Right forelimb (tissue), 1 donor: ENCODE measurements at places on chromosomes 4 and X.

DNA sequence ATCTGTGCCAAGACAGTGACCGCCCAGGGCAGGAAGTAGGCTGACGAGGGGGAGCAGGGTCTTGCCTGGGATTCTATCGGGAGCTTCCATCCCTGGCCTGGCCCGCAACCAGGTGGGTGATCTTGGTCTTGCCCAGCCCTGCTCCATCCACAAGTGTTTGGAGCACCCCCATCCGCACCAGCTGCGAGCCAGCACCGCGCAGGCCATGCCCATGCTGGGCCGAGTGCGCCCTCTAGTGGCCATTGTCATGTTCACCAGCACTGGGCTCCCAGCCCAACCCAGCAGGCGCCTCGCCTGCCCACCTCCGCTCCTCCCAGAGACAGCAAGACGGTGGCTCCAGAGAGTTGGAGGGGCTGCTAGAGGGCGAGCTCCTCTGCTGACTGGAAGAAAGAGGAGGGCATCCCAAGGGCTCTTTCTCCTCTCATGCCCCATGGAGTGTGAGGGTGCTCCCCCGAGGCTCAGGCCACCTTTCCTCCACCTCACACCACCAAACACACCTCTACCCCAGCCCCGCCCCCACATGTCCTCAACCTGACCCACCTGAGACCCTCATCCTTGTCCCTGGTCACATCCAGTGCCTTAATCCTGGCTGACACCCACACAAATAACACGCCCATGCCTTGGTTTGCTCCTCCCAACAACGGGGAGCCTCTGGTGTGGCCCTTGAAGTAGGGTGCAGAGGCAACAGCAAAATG is 9.8 kb upstream of the ATP2B3 start:
- DNase-seq: peak; percentile 88

DNA sequence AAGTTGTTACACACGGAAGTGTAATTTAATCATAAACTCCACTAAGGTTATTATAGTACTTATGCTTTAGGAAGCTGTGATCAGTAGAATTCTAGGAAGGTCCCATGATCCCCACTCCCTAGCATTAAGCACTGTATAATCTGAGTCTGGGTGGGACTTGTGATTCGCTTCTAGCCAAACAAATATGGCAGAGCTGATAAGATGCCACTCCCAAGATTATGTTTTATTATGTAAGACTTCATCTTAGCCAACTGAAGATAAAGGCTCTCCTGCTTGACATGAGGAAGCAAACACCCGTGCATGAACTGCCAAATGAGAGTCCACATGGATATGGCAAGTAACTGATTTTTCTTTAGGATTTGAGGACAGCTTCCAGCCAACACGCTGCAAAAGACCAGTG is 186.4 kb upstream of the NDST3 start:
- DNase-seq: no peak

- DNase-seq: no peak
Observed at GRCh38 chr4:76688619-76689144, 209.3 kb downstream of the SOWAHB start.

DNA sequence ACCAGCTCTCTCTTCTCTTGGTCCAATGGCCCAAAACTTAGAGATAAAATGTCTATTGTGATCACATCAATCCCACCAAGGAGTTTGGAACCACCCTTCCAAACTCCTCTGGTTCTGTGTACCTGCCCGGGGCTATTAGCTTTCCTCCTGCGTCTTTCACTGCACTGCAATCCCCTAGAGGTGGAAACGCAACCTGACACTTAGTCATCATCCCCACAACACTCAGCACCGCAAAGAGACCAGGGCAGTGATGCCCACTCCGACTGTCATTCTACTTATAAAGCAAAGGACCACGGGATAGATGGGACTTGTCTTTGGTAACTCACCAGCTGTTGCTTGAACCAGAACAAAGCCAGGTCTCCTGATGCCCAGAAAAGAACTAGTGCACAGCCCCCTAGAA is 22.0 kb downstream of the AFAP1 start:
- no peak for DNase-seq

GRCh38 chrX:39450234-39450977 is 647.4 kb downstream of the BCOR start:
- no peak for DNase-seq

DNA sequence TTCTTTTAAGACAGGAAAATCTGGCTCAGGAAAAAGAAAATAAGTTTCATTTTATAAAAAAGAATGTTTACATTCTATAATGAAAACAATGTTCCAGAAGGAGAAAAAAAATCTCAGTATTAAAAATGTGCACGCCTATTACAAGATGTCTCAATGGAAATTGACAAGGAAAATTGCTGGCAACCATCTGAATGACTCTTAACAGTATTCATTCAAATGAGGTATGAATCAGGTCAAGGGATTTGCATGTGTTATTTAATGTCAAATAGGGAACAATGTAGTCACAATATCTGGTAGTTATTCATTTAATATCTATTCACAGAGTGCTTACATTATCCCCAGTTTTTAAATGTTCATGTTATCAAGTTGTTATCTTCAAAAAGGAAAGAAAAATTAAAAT is 208.4 kb upstream of the TRAM1L1 start:
- no peak for DNase-seq

- no peak for DNase-seq
Observed at GRCh38 chrX:120419463-120419862, 49.6 kb downstream of the LAMP2 start.

DNA sequence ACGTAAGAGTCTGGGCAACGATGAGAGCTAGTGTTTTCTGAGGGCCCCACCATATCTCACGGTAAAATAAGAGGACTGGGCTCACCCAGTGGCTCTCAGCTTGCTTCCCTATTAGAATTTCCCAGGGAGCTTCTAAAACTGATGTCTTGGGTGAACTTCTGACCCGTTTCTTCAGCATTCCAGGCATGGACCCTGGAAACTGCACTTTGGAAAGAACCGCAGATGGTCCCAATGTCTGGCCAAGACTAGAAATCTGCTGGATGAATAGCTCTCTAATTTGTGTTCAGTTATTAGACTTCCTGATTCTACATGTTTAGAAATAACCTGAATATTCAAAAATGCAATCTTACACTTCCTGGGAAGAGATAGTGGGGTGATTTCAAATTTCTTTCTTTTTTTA is 127.8 kb downstream of the ANOS1 start:
- no peak for DNase-seq

- peak; percentile 43 for DNase-seq
Observed at GRCh38 chr4:7391637-7392437, 42.9 kb downstream of the PSAPL1 start.

DNA sequence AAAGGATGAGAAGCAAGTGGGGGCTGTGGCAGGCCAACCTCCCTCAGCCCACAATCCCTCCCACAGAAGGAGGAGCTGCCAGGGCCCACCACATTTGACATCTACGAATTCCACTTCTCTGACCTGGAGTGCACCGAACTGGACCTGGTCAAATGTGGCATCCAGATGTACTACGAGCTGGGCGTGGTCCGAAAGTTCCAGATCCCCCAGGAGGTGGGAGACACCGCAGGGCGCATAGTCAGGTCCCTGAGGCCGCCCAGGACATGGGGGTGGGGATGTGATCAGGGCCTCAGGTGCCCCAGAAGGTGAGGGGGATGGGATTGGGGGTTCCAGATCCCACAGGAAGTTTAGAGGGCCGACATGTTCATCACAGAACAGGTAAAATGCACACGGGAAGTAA is 13.7 kb downstream of the ATP5ME start:
- peak; percentile 31 for DNase-seq

- DNase-seq: no peak
Observed at GRCh38 chr4:123536225-123536624, 139.6 kb downstream of the SPRY1 start.

DNA sequence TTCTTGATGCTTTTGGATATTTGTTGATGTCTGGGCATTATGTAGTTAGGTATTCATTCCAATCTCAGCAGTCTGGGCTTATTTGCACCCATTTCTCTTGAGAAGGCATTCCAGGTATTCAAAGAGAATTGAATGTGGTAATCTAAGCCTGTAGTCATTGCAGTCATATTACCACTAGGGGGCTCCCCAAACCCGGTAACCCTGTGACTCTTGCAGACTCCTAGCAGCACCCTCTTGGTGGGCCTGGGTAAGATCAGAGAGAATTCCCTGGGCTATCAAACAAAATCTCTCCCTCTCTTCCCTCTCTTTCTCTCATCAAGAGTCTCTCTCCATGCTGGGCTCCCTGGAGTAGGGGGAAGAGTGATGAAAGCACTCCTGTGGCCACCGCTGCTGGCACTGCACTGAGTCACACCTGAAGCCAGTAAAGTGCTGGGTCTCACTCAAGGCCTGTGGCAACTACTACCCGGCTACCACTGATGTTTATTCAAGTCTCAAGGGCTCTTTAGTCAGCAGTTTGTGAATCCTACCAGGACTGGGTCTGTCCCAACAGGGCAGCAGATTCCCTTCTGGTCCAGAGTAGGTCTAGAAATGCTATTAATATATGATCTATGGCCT is 187.7 kb upstream of the NUDT10 start:
- no peak for DNase-seq

DNA sequence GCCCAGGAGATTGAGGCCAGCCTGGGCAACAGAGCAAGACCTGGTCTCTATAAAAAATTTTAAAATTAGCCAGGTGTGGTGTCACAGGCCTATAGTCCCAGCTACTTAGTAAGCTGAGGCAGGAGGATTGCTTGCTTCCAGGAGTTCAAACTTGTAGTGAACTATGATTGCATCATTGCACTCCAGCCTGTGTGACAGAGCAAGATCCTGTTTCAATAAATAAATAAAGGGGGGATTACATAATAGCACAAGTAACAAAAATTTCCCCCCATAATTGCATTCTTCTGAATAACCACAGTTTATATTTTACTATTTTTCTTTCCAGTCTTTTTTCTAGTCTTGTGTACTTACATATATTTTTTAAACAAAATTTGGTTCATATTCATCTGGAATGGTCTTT is 135.6 kb downstream of the CHIC2 start:
- DNase-seq: no peak

GRCh38 chr4:147163311-147163710 is 217.6 kb upstream of the TTC29 start:
- DNase-seq: no peak

DNA sequence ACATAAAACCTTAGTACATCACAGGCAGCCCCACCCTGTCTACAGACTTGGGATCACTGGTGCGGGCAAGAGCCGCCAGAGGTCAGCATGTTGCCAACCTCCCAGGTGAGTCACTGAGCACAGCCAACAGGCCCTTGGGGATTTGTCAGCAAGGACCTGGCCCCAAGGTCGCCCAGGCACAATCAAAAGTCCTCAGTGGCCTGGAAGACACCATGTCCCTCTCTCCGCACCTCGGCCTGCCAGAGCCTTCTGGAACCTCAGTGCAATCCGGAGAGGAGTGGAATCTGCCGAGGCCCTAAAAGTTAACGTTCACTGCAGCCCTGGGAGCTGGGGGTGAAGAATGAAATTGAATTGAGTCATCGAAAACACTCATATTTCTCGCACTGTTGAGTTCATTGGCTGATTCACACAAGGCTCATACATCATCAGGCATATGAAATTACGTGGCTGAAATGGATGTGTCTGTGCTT is 74.3 kb downstream of the WFS1 start:
- DNase-seq: no peak

DNA sequence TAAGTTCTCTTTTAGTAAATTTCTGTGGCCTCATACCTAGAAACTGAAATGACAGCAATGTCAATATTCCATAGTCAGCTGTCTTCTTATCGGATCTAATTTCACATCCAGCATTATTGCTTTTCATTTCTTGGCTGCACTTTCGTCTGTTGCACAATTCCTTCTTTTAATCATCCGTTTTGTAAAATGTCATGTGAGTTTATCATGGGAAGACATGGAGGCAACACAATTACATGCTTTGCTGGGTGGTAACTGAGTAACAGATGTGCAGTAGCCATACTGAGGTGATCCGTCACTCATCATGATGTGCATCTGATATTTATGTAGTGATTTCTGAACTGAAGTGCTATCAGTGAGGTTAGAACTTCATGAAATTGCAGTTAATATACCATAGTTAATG is 68.3 kb upstream of the SLC7A11 start:
- no peak for DNase-seq

GRCh38 chr4:159447296-159447695 is 344.4 kb downstream of the RAPGEF2 start:
- no peak for DNase-seq

- no peak for DNase-seq
Observed at GRCh38 chr4:37968747-37969146, 8.5 kb downstream of the PTTG2 start.

DNA sequence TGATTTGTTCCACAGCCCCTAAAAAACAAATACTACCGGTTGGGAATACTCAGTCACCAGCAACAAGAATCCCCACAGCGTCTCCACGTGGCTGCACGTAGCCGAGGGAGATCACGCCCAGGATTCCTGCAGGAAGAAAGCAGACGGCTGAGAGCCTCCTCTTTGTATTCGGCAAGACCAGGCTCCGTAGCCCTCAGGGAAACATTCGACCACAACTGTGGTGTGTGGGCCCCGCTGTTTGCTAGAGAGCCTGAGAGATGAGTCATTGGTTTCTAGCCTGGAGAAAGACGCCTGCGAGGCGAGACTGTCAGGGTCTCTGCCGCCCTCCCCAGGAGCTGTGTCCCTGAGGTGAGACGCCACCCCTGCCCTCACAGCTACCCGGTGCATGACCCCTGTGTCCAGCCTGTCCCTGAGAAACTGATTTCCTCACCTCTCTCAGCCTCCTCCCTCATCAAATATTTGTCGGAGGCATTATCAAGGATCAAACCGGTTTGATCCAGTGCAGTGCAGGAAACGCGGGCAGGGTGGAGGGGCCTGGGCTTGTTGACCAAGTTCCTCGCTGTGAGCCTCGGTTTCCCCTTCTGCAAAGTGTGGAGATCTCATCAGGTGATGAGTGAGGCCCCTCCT is 4.7 kb upstream of the S100P start:
- peak; percentile 66 for DNase-seq

DNA sequence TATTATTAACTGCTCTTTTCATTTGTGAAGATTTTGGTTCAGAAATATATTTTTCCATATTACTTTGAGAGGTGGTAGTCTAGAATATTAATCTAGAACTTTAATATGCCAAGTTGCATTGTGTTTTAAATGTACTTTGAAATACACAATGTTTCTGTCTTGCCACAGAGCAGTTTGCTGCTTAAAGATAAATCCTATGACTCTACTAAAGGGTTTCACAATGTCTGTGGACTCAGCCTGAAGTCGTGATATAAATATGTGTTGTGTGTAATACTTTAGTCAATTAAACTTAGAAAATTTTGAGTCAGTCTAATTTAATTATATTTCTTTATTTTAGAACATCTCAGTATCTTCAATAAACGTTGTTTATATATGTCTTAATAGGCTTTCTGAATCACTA is 1771.7 kb upstream of the PCDH7 start:
- no peak for DNase-seq

DNA sequence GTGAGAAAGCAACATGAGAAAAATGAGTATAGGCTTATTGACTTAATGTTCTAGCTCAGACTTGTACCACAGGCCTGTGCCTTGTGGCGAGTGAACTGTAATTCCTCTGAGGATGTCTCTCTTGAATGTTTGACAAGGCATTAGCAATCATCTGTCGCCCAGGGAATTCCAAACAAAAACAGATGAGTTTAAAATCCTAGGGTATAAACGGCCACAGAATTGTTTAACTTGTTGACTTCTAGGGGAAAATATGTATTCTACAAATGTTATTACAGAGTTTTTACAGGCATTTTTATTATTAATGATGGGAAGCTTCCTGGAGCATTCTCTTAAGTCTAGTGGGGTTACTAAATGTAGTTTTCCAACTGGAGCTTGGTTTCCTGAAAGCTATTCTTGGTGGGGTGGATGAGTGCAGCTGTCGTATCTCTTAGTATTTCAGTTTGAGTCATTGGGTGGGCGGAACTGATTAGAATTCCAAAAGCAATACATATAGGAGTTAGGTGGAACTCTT is 40.6 kb downstream of the ARHGAP10 start:
- DNase-seq: no peak

- no peak for DNase-seq
Observed at GRCh38 chr4:8778291-8778690, 93.3 kb downstream of the HMX1 start.
